Daoy (cell line): ENCODE measurements at places on chromosomes 11 and 22. TPM values are rescaled to one million over a fixed set of nuclear protein-coding genes. Genes with fewer than 3 reads are reported as not detected.

Gene SMTNL1
- total RNA-seq: not detected in 2 replicates

Gene FHIP1B
- total RNA-seq: 10.6 and 14.9 TPM in 2 replicates

Gene LSP1
- total RNA-seq: 3.8 and 6.5 TPM in 2 replicates

Gene OR5D18
- not detected in 2 replicates for total RNA-seq

Gene FAM111B
- total RNA-seq: 24.1 and 32.3 TPM in 2 replicates

GRCh38 chr11:97111559-97111958, 721.7 kb downstream of the JRKL start:
- no peak for DNase-seq

DNA sequence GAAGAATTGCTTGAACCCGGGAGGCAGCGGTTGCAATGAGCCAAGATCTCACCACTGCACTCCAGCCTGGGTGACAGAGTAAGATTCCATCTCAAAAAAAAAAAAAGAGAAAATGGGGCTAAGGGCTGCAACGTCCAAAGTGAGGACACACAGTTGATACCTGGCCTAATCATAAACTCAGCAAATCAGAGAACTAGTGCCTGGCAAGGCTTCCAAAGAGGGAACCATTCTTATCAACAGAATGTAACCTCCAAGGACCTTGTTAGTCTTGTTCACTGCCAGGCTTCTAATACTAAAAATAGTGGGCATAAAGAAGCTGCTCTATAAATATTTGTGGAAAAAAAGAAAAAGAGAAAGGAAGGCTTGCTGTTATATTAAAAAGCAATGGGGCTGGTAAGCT, 42.3 kb downstream of the FAM168A start:
- no peak for DNase-seq

DNA sequence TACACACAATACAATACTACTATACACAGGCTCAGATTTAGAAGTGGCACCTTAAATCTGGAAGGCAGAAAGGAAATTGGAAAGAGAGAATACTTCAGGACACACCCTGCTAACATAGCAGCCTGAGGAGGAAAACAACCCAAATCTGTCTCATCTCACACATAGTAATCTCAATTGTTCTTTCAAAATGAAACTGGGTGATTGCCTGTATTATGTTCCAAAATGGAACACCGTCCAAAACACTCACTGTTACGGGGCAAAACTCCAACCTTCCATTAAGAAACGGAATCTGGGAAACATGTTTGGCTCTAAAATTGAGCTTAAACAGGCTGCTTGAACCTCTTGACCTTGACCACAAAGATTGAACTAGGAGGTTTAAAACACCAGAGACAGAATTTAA, 572.6 kb downstream of the OPCML start:
- no peak for DNase-seq

DNA sequence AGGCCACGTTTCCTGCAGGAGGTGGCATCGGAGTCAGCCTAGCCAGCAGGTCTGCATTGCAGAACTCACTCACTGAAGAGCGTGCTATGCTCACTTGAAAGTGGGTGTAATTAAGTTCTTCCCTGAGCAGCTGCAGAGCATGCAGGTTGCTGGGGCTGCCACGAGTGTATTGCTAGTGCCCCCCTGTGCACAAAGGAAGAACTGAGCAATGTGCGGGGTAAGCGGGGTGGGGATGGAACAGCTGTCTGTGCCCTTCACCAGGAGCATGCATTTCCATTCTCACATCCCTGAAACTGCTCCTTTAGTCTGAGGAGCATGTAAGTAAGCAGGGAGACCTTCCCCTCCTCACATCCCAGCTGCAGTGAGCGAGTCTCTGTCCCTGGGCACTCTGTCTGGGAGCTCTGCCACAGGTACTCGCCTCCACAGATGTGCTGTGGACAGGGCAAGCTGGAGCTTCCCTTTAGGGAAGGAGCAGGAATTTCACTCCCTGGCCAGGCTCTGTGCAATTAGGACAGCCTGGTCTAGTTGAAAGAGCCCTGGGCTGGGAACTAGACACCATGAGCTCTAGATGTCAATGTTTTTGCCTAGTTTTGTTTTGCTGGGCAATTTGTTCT, 1031.8 kb downstream of the NTM start:
- DNase-seq: peak; percentile 72

DNA sequence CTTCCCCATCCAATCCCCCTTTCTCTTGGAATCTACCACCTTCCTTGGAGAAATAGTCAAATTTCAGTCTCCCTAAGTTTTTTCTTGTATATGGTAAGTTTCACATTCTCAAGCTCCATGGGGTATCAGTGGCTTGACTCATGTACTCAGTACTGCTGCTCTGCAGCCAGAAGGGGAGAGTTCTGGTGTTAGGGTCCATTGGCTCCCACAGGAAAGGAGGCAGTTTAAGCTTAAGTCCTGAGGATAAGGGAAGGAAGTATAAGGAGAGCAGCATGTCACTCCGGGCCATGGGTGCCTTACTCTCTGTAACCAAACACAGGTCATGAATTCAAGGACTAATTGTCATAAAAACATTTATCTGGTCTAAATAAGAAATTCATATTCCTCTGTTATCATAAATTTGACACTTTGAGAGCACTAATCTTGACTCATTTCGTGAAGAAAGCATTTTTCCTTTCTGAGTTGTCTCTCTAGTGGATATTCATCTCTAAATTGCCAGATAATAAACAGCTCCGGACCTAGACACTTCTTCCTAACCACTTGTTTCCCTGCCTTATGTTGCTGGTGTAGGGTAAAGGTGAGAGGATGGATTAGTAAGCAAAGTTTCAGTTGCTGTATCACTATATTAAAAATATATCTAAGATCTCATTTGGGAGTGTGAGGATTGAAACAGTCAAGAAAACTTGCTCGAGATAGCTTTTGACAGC, 20.1 kb upstream of the SORL1 start:
- no peak for DNase-seq

GRCh38 chr11:13859892-13860291, 102.6 kb upstream of the SPON1 start:
- no peak for DNase-seq

- DNase-seq: no peak
Observed at GRCh38 chr11:111176603-111177002, 68.9 kb upstream of the POU2AF2 start.

DNA sequence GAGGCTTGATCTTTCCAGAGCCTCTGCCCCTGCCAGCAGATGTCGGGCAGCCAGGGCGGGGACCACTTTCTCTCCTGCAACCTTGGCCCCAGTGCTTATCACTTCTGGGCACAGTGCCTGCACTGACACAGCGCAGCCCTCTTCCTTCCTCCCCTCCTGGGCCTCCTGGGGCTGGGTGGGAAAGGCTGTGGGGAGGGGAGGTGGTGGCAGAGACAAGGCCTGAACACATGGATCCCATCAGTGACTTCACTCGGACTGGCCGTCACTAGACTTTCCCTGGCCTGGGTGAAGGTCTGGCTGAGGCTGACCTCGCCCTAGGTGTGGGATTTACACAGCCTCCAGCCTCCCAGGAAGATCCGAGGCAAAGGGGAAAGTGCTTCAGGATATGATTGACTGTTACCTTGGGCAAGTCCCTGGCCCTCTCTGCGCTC, 68.1 kb downstream of the LRRC32 start:
- DNase-seq: peak; percentile 84

- no peak for DNase-seq
Observed at GRCh38 chr11:73641668-73642067, 4.7 kb upstream of the PLEKHB1 start.

- DNase-seq: no peak
Observed at GRCh38 chr11:110158317-110159200, 65.4 kb downstream of the ZC3H12C start.

DNA sequence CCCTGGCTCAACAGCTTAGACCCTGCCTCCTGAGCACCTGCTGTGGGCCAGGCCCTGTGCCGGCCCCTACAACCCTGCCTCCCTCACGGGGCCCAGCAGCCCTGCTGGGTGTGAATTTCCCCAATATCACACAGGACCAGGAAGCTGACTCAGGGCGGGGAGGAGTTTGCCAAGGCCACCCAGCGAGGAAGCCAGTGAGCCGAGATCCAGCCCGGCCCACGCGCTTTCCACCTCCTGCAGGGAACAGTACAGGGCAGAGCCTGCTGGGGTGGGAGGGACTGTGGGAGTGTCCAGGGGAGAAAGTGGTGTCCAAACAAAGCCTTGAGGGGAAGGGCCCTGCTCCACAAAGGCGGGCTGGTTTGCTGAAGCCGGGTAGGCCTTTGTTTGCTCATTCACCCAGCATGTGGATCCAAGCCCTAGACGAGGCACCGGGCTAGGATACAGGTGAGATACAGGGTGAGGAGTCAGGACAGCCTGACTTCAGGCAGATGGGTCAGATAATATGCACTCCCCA, 26.8 kb downstream of the RPL3 start:
- peak; percentile 98 for DNase-seq

DNA sequence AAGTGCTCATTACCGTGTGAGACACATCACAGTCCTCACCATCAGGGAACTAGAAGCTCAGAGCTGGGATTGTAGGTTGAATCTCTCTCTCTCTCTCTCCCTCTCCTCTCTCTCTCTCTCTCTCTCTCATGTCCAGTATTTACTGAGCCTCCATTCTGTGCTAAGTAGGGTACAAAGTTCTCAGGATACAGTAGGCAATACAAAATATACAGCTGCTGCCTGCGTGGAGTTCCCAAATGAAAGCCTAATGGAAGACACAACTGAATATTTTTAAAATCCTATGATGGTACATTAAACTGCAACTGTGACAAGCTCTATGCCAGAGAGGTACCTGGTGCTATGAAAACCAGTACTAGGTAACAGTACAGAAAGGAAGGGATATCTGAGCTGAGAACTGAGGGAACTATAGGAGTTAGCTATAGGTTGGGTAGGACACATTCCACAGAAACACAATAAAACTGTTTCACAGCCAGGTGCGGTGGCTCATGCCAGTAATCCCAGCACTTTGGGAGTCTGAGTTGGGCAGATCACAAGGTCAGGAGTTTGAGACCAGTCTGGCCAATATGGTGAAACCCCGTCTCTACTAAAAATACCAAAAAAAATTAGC, 9.6 kb upstream of the PRG2 start:
- no peak for DNase-seq

GRCh38 chr22:39913321-39913720, 12.4 kb downstream of the GRAP2 start:
- no peak for DNase-seq
